Neural crest cell (in vitro differentiated cells): ENCODE measurements at places on chromosomes 5 and 9.

- no peak for DNase-seq
Measured at GRCh38 chr5:136420168-136420898, 55.0 kb upstream of the TRPC7 start.

- DNase-seq, result no peak
Measured at GRCh38 chr5:32357658-32358057, 44.9 kb upstream of the MTMR12 start.

DNA sequence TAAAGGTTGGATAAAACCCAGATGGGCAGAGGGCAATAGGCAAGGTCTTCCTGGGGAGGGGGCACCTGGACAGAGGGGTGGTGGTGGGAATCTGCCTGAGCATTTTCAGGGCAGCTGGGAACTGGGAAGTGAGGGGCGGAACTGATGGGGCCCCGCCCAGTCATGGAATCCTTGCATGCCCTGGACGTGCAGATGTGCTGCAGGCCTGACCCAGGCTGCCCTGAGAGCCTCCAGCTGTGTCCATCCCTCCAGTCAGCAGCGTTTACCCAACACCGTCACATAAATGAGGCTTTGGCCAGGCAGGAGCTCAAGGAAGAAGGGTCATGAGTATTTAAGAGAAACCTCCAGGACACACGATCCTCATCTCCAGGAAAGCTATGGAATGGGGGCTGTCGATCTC, 70.3 kb downstream of the DAB2IP start:
- no peak for DNase-seq

DNA sequence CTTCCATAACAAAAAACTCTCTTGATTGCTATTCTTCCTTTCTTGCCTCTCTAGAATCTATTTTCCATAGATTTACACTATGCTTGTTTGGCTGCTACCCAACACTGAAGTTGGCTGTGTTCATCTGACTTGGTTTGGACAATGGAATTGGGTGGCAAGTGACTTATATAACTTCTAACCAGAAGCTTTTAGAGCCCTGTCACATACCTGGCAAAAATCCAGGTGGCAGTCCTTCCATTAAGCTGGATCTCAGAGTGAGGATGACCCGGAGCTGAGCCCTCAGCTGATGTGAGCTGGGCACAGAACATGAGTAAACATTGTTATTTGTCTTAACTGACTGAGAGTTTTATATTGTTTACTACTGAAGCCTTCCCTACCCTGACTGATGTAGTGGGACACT, 225.7 kb downstream of the TLR4 start:
- no peak for DNase-seq

DNA sequence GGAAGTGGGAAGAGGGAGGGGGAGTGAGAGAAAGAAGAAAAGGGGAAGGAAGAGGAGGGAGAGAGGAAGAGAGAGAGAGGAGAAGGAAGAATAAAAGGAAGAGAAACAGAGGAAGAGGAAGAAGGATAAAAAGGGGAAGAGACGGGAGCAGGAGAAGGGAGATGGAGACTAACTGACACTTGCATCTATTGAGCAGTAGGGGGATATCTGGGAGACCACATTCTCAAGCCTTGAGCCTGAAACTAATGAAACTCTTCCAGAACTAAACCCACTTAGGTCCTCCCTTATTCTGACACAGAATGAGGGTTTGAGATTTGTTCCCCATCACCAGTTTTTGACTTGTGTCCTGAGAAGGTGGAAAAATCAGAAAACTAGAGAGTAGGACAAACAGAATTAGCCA, 533.3 kb downstream of the CDH12 start:
- no peak for DNase-seq

- no peak for DNase-seq
Measured at GRCh38 chr5:175382171-175382570, 61.8 kb downstream of the DRD1 start.

DNA sequence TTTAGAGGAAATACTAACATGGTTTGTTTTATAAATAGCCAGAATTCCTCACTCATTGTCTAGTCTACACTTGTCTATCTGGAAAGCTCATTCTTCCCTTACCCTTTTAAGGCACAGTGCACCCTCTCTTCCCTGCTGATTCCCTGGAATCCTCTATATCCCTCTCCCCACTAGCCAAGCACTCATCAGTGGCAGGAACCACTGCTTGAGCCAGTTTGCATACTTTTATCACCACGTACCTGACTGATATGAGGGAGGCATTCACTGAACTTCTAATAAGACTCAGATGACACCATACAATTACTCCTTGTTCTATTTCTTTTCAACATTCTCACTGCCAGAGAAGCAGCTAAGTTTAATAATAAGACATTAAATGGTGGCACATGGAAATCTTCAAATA, 134.9 kb downstream of the EFNA5 start:
- DNase-seq, result no peak

- DNase-seq, result no peak
Measured at GRCh38 chr9:131942146-131942720, 137.4 kb downstream of the MED27 start.

- no peak for DNase-seq
Measured at GRCh38 chr9:22343218-22343611, 103.4 kb upstream of the DMRTA1 start.

GRCh38 chr9:77765781-77766259, 117.7 kb upstream of the GNA14 start:
- no peak for DNase-seq

DNA sequence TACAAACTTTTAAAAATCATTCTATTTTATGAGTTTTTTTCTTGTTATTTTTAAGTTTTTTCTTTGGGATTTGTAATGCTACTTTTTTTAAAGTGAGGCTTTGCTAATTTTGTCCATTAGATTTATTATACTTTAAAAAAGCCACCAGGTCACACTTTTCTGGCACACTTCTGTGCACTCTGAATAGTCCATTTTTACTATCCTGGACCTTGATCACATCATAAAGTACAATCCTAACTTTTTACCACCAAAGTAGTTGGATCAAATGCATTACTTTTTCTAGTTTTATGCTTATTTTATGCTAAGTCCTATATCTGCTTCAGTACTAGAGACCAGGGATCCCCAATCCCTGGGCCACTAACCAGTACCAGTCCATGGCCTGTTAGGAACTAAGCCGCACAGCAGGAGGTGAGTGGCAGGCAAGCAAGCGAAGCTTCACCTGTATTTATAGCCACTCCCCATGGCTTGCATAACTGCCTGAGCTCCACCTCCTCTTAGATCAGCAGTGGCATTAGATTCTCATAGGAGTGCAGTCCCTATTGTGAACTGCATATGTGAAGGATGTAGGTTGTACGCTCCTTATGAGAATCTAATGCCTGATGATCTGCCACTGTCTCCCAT, 16.0 kb downstream of the FRRS1L start:
- DNase-seq, result no peak
